ENCODE measurements at places on chromosomes 2 and 18.

GRCh38 chr18:12726331-12726730 lies 23.5 kb downstream of the PSMG2 start:
- DNase-seq: no peak

DNA sequence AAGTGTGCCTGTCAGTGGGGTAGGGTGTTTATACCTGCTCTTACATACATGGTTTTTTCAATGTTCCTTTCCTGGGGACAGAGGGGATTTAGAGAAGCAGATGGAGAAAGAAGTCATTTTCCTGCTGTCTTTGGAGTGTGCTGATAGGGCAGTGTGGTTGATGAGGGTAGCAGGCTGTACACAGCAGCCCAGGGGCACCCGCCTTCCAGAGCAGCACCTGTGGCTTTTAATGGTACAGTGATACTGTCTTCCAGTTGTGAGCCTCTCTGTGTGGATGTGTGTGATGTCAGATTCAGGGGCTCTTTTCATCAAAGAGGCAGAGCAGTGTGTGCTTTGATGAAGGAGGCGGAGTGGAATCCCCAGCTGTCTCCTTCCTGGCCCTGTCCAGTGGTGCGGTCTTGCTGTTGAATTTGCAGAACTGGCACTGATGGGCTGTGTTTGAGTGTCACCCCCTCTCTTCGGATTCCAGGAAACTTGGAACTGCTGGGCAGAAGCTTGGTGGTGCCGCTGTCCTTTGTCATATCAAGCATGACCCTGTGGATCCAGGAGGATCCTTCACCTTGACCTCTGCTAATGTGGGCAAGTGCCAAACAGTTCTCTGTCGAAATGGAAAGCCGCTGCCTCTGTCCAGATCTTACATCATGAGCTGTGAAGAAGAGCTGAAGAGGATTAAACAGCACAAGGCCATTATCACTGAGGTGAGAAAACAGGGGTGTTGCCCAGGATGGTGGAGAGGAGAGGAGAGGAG lies 259.8 kb downstream of the PHLPP1 start:
- no peak for DNase-seq

DNA sequence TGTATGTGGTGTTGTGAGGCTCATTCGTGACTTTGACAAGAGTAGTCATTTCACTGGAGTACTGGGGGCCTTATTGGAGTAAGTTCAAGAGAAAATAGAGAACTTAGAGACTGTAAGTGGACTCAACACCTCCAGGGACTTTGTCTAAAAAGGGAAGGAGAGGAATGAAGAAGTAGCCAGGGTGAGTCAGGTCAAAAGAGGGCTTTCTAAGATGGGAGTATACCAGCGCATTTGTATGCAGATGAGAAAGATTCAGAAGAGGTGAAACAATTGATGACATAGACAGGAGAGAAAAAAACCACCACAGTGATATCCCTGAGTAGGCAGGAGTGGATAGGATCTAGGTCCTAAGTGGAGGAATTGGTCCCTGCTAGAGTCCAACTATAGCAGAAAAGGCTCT lies 246.8 kb downstream of the IKZF2 start:
- DNase-seq: no peak

DNA sequence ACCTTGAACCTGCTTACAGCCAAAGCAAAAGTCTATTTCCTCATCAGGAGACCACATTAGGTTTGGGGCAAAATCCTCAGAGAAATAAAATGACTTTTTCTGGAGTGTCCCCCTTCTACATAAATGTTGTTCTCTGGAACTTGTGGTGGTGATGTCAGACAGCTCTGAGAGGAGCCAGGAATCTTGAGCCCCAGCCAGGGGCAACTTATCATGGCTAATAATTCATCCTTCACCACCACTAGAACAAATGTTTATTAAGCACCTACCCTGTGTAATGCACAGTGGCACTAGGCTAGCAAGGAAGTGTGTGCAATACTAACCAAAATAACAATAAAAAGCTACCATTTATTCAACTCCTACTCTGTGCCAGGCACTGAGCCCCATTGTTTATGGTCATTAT lies 9.0 kb upstream of the BMP10 start:
- DNase-seq: no peak

DNA sequence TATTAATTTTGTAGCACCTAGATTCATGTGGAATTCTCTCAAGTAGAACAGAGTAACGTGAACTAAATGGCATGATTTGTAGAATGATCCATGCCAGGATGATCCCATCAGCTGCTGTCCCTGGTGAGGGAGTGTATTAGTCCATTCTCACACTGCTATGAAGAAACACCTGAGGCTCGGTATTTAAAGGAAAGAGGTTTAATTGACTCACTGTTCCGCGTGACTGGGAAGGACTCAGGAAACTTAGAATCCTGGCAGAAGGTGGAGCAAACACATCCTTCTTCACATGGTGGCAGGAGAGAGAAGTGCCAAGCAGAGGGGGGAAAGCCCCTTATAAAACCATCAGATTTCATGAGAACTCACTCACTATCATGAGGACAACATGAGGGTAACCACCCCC lies 312.6 kb downstream of the PTPRM start:
- DNase-seq: no peak

GRCh38 chr2:55887901-55888624 lies 35.5 kb downstream of the EFEMP1 start:
- DNase-seq: no peak

GRCh38 chr2:36741188-36741837 lies 44.8 kb downstream of the VIT start:
- DNase-seq: no peak

GRCh38 chr2:54597153-54597848 lies 126.2 kb upstream of the EML6 start:
- DNase-seq: no peak

GRCh38 chr2:129849559-129850160 lies 129.8 kb upstream of the RAB6C start:
- peak; percentile 42 for DNase-seq

GRCh38 chr2:224517963-224518362 lies 67.2 kb downstream of the CUL3 start:
- DNase-seq: no peak

- no peak for DNase-seq
Observed at GRCh38 chr2:189252991-189253675, 73.6 kb upstream of the COL5A2 start.

DNA sequence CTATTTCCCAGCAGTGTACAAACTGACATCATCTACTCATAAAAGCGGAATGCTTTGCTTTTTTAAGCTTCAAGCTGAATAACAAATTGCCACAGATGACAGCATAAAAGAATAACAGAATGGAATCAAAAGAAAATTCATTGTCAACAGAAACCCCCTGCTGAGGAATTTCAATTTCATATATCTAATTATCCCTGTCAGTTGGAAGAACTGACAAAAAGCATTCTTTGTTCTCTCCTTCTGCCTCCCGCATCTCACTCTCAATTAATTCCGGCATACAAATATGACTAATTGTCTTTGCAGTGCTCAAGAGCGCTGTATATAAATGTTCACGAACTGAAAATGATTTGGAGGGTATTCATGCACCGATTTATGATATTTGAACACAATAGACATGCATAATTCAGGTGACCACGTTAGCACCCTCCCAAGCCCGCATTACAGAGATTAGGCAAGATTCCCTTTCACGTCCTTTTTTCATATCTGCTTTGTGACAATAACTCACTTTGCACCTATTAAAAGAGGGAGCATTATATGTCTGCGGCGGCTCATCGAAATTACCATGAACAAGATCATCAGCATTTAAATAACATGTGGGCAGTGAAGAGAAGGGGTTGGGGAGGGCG lies 277.7 kb upstream of the SALL3 start:
- no peak for DNase-seq

- DNase-seq: no peak
Observed at GRCh38 chr2:161306919-161307318, 1.3 kb upstream of the PSMD14 start.

GRCh38 chr2:182509-183122 lies 81.2 kb downstream of the SH3YL1 start:
- DNase-seq: no peak

- DNase-seq: no peak
Observed at GRCh38 chr18:62409821-62410220, 84.7 kb downstream of the TNFRSF11A start.

- DNase-seq: no peak
Observed at GRCh38 chr18:6616981-6617380, 112.5 kb upstream of the ARHGAP28 start.

GRCh38 chr18:57941841-57942489 lies 102.1 kb upstream of the NEDD4L start:
- DNase-seq: no peak

GRCh38 chr2:28399956-28400355 lies 7.3 kb downstream of the FOSL2 start:
- DNase-seq: no peak

GRCh38 chr2:218400167-218400929 lies 680 bp downstream of the CTDSP1 start:
- no peak for DNase-seq

GRCh38 chr2:196954001-196954400 lies 27.5 kb upstream of the PGAP1 start:
- no peak for DNase-seq

DNA sequence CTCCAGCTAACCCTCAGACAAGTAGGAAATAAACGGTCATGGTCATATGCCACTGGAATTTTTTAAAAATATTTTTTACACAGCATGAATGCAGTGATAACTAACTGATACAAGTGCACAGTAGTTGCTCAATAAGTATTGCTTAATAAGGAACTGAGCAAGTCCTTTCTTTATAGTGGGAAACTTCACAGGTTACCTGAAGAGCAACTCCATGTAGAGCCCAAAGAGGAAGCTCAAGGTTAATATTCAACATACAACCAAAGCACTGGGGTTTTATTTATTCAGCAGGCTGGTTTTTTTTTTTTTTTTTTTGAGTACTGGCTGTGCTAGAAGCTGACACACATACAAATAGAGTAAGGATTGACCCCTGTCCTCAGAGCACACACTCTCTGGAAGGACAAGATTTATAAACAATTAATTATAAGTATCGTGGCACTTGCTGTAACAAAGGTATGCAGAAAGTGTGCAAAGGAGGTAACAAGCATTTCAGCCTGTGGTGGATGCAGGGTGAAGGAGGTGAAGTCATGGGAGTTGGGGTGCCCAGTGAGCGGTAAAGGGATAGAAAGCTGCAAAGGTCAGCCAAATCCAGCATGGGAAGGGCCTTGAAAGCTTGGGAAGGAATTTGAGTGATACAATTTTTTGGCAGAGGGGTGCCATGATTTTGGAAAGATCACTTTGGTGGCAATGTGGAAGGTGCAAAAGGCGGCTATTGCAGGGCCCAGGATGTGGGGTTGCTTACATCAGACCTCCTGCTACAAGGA lies 52.7 kb downstream of the ATOH8 start:
- DNase-seq: no peak

- DNase-seq: no peak
Observed at GRCh38 chr2:172513935-172514586, 41.8 kb upstream of the PDK1 start.

- no peak for DNase-seq
Observed at GRCh38 chr2:9519250-9519649, 36.4 kb downstream of the ADAM17 start.

GRCh38 chr2:70964596-70965386 lies 13.6 kb upstream of the ANKRD53 start:
- DNase-seq: peak; percentile 58

DNA sequence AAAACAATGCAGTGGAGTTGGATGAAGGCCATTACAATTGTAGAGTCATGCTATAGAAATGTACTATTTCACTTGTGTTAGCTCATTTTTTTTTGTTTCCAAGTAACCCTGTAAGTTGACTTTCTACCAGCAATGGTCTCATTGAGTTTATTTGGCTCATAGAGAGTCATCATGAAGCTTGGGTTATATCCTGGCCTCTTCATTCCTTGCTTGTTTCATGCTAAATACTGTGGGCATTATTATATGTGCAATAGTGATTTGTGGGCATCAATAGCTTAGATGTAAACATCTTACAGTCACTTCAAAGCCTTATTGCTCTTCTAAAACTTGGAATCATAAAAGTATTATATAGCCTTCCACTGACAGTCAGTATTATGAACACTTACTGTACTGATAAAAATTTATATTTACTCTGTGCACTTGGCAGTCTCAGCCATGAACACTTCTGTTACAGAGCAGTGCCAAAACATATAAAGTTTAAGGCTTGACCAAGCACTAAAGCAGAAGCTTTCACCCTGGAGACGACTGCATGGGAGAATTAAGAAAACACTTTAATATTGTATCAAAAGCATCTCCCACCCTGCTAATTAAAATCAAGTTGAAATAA lies 751.2 kb downstream of the SATB2 start:
- DNase-seq: no peak

DNA sequence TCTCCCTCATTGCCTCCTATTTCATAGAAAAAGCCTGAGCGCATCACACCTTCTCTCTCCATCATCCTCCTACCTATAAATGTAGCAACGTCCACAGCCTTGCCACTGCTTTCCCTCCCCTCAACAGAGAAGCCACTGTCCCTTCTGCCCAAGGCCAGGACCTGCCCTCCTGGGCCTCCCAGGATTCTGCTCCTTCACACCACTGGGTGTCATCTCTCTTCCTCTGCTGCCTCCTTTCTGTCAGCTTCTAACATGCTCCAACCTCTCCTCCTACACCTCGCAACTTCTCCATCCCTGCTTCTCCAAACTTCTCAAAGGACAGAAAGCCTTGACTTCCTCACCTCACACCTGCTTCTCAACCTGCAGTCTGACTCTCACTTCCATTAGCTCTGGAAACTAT lies 21.2 kb upstream of the ME2 start:
- DNase-seq: no peak

DNA sequence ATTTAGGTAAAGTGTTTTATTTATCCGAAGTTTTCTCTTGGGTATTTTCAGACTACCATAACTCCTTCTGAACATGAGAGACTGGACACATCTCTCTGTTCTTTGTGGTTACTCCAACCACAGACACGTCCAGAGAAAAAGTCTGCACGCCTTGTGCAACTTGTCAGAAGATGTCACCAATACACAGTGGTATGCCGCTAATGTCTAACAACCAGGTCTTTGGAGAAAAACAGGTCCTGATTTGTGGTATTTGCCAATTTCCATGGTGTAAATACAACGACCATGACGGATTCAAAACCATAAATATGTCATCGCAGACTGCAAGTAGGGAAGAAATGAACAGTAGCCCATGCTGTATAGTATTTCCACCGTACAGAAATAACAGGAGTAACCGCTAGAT lies 620.6 kb upstream of the ID2 start:
- no peak for DNase-seq
